OCI-LY7 (cell line): ENCODE measurements at places on chromosomes 11 and 22. TPM values are rescaled to one million over a fixed set of nuclear protein-coding genes. Genes with fewer than 3 reads are reported as not detected.

GRCh38 chr11:44943118-44943517 is 7.6 kb downstream of the TP53I11 start:
- DNase-seq: peak; percentile 83

DNA sequence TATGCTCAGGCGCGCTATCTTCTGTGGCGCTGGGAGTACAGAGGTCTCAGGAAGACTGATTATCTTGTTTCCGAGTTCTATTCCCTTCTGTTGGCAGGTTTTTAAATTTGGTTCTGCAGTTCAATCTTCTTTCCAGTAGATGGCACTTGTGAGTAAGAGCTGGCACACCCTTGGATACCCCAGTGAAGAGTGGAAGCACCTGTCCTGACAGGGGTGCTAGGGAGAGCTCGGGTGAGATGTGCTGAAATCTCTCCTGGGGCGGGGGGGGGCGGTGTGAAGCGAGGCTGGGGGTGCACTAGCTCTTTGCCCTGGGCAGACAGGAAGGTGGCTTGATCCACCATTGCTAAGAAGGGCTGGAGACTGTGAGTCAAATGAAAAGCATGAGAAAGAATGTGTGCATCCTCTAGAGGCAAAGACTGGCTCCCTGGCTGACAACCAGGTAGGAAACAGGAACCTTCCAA is 679.9 kb upstream of the CCDC179 start:
- peak; percentile 33 for DNase-seq

DNA sequence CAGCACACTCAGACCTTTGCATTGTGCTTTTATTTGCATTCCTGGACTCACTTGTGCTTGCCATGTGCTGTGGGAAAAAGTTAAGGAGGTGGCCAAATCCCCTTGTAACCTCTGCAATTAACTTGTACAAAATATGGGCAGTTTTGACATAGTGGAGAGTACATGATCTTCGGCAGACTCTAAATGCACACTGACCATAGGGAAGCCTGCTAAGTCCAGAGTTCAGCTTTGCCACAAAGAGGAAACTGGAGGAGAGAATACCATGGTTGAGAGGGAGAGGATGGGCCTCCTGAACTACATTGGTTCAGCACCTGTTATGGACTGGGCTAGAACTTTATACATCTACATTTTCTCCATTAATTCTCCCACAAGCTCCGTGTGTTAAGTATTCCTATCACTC is 37.6 kb upstream of the CEP295 start:
- DNase-seq: no peak

The OR52E8 gene
- total RNA-seq: not detected in 2 replicates

The MN1 gene
- not detected in 2 replicates for total RNA-seq

The ZNF280A gene
- total RNA-seq: not detected in 2 replicates

- DNase-seq: no peak
These were observed 628.1 kb downstream of the METTL15 start for GRCh38 chr11:28736256-28736655.

DNA sequence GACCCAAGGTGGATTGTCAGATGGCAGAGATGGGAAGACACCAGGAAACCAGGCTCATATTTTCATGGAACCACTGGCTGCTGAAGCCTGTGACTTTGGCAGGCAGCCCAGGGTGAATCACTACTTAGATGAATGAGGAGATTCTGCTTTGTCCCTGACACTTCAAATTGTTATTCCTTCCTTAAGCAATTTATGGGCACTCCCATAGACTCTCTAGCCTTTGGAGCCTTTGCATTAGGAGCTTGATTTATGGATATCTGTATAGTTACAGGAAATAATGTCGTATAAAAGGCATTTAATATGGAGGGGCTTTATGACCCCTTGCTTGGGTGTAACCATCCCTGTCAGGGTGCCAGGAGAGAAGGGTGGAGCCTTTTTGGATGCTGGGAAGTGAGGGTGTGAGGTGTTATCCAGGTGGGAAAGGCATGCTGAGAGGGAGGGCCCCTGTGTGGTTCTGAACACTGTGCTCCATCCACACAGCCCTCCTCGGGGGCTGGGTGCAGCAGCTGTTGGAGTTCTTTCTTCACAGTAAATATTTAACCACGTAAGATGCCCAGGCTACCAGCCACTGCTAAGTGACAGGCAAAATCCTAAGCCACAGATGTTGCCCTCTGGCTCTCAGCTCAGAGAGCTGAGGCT is 35.3 kb downstream of the IL18 start:
- no peak for DNase-seq

DNA sequence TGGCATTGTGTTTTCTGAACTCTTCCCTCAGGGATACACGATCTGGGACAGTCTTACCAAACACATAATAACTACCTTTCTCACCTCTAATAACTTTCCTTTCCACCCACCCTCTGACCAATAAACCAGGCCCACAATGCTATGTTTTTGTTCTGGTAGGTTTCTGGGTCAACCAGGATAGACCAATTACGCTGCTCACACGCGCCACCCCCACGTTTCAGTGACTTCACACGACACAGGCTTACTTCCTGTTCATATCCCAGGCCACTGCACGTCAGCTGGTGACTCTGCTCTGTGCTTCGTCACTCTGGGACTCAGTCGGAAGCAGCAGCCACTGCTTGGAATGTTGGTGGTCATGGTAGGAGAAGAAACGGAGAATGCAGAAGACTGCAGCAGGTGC is 2.5 kb downstream of the KRTAP5-4 start:
- DNase-seq: no peak

The KIRREL3 gene
- not detected in 2 replicates for total RNA-seq

The HBG2 gene
- total RNA-seq: not detected in 2 replicates

The ATG2A gene
- 28.2 and 28.7 TPM in 2 replicates for total RNA-seq

The NLRP14 gene
- total RNA-seq: 6.2 and 6.4 TPM in 2 replicates

DNA sequence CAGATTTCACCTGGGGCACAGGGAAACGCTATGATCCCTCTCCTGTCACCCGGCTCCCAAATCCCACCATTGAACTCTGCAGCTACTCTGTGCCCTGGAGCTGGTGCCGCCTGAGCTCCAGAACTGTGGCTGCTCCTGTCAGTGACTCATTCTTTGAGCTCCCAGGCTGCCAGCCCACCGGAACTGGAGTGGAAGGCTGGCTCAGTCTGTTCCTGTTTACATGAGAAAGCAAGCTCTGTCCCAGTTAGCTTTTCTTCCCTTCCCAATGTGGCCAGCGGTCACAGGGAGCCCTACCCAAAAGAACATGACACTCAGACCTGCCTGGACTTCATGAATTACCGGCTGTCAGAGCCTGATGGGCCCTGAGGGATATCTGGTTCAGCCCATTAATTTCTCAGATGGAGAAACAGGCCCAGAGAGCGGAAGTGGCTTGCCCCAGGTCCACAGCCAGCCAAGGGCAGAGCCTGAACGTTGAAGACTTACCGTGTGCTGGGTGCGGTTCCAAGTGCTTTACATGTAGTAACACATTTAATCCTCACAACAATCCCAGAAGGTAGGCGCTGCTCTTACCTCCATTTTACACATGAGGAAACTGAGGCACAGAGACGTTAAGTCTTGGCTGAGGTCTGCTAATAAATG is 23.8 kb upstream of the IGSF22 start:
- DNase-seq: no peak

DNA sequence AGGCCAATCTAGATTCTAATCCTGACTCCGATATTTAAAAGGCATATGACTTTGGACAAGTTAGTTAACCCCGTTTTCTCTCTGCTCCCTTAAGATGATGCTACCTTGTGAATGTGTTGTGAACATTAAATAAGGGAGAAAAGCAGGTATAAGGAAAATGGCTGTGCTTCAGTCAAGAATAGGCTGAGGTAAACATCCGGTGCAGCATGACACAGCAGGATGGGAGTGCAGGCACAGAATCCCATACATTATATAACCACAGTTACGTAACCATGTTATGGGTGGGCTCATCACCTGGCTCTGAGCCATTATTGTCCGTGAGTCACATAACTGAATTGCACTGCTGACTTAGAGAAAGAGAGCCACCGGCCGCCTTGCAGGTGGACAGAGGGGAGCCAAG is 382.2 kb upstream of the ANO5 start:
- DNase-seq: no peak

- no peak for DNase-seq
These were observed 32.1 kb upstream of the SOX10 start for GRCh38 chr22:38016182-38017151.

- no peak for DNase-seq
These were observed 256.3 kb downstream of the BRD1 start for GRCh38 chr22:49571326-49571725.
